ENCODE measurements at places on chromosomes 3 and 15.

DNA sequence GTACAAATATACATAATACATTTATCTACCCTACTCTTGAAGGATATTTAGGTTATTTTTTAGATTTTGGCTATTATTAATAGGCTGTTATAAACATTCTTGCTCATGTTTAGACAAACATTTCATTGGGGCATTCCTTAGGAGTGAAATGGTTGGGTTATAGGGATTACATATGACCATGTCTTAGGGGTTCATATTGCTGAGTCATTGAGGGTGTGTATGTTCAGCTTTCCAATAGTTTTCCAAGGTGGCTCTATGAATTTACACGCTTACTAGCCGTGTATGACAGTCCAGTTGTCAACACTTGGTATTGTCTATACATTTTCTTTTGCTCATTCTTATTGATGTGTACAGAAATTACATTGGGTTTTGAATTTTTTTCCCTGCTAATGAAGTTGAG lies 125.8 kb downstream of the OXSM start:
- DNase-seq: no peak

- DNase-seq: peak; percentile 69
Observed at GRCh38 chr3:33787328-33788009, 11.0 kb upstream of the PDCD6IP start.

DNA sequence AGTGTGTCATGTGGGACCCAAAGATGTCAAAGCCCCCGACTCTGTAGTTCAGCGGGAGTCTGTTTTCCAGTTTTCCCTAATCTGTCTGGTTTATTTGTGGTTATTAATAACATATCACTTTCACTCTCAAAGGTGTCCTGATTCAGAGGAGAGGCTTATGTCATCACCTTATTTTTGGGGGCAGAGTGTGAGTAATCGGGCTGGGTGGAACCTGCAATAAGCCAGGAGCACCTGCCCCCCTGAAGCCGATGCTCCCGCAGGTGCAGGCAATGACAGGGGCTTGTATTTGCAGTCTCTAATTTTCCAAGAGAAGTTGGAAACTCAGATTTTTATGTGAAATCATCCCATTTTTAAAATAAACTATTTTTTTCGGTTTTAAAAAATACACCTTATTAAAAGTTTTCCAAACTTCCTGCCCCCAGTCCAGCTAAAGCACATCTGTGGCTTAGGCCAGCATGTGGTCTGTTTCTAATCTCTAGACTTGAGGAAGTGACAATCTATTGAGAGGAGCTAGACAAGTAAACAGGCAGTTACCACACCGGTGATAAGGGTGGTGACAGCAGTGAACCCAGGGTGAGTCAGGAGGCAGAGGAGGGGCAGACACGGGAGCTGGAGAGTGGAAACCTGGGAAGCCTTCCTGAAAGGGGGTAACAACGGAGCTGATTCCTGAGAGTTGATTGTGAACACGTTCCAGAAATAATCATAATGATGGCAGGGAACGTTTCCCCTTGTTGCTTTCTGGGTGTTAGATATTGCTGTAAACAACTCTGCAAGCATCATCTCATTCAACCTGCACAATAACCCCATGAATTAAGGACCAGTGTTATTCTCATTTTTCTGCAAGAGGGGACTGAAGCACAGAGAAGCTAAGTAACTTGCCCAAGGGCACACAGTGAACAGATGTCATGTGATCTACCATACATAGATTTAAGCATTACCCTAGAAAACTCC lies 37.2 kb downstream of the BHLHE40 start:
- DNase-seq: no peak

- DNase-seq: no peak
Observed at GRCh38 chr3:156102267-156102931, 18.0 kb upstream of the KCNAB1 start.

- no peak for DNase-seq
Observed at GRCh38 chr15:50281427-50281826, 15.9 kb upstream of the HDC start.

DNA sequence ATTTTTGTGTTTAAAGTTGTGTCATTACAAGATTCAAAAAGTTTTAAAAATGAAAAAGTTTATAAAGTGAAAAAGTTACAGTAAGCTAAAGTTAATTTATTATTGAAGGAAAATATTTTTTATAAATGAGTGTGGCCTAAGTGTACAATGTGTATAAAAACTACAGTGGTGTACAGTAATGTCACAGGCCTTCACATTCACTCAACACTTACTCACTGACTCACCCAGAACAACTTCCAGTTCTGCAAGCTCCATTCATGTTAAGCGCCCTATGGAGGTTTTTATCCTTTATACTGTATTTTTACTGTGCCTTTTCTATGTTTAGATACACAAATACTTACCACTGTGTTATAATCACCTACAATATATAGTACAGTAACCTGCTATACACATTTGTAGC lies 76.3 kb downstream of the DTWD1 start:
- DNase-seq: no peak

All from ecto neural progenitor cell (in vitro differentiated cells).